ENCODE measurements at places on chromosomes 1 and 21.

- no peak for DNase-seq
These were observed 104.4 kb downstream of the PTPN14 start for GRCh38 chr1:214446772-214447556.

DNA sequence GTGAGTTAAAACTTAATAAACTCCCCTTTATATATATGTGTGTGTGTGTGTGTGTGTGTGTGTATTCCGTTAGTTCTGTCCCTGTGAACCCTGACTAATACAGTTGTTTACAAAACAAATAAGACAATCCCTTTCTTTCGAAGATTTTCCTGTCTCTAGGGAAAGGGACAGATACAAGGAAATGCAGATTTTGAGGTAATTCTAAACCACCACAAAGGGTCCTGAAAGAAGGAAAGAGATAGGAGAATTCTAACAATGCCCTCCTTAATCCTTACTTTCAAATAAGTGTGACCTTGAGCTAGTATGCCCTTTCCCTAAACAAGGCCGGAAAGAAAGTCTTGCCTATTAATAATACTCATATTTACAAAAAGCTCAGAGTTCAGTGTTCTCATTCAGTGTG, 164.8 kb upstream of the COL11A1 start:
- no peak for DNase-seq

DNA sequence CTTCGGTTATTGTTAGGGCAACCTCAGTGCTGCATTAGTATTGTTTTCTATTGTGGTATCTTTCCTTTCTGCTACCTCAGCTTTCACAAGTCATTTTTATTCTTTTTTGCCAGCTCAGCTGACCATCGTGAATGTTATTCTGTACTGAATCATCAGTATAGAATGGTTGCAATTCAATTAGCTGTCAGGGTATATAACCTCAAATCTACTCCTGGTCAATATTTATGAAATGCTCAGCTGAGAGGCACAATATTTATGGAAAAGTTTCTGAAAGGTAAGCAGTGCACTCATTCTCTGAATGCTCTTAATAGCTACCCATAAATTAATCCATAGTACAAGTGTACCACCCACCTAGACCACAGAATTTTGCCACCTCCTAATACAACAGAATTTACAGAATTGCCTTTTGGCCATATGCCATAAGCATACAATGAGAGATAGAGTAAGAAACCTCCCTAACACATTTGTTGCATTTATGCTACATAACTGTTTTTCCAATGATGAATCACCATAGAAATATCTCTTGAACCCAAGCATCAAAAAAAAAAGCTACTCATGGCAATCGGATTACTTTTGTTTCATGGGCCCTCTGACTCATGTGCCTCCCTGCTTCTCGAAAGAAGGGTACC, 732.6 kb upstream of the CHRM3 start:
- DNase-seq: no peak

GRCh38 chr1:234107416-234108021, 203.0 kb downstream of the SLC35F3 start:
- DNase-seq: no peak

- DNase-seq: no peak
These were observed 40.6 kb upstream of the CD46 start for GRCh38 chr1:207711285-207711684.
